ENCODE measurements at places on chromosomes 2 and 18.

GRCh38 chr2:229025653-229026052 lies 245.4 kb downstream of the PID1 start:
- H3K27ac ChIP-seq, result no peak overlapping the region
- no peak for DNase-seq
- H3K36me3 ChIP-seq, result no peaks in the 10 kb centered on the region
- H3K4me1 ChIP-seq, result no peaks in the 10 kb centered on the region
- no peak overlapping the region for H3K4me3 ChIP-seq
- no peaks in the 10 kb centered on the region for H3K27me3 ChIP-seq

GRCh38 chr2:227054006-227054405 lies 110.0 kb downstream of the COL4A4 start:
- no peak overlapping the region for H3K4me3 ChIP-seq
- no peaks in the 10 kb centered on the region for H3K4me1 ChIP-seq
- H3K27me3 ChIP-seq, result no peaks in the 10 kb centered on the region
- no peaks in the 10 kb centered on the region for H3K36me3 ChIP-seq
- no peak overlapping the region for H3K27ac ChIP-seq
- no peak for DNase-seq

DNA sequence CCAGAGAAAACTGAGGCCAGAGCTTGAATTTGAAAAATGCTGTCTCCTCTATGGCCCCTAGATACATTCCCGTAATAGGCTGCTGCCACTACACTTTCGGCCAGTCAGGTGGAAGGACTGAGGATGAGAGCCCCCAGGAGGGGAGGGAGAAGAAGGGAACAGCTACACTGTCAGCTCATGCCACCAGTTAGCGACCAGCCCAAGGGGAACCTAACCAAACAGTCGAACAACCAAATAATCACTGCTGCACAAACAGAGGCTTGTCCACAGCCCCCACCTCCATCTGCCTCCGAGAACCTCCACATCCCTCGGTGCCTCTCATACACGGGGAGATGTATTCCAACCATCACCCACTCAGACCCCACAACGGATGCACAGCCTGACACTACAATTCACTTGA lies 7.3 kb downstream of the ZNF516 start:
- H3K27me3 ChIP-seq, result no peaks in the 10 kb centered on the region
- no peak overlapping the region for H3K27ac ChIP-seq
- no peak overlapping the region for H3K4me3 ChIP-seq
- no peaks in the 10 kb centered on the region for H3K36me3 ChIP-seq

DNA sequence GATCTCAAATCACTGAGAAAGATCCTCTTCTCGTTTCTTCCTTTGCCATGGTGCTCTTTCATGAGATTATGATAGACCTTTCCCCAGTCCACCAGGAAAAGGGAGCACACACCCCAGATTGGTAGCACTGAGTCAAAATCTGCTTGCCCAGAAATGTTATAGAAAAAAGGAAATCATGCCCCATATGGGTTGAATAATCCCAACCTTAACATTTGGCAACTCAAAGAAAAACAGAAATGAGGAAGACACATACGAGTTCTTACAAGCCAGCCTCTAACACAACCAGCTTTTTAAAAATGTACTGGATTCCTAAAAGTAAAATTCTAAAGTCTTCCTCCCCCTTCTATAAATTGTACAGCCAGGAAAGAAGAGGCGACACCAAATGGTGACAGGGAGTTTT lies 103.0 kb downstream of the ANKRD44 start:
- no peaks in the 10 kb centered on the region for H3K27me3 ChIP-seq
- no peaks in the 10 kb centered on the region for H3K36me3 ChIP-seq
- H3K4me3 ChIP-seq, result no peak overlapping the region
- H3K4me1 ChIP-seq, result peaks cover 7% of the 10 kb centered on the region

GRCh38 chr18:61676773-61677434 lies 215.9 kb downstream of the RNF152 start:
- H3K27ac ChIP-seq, result no peak overlapping the region
- H3K4me1 ChIP-seq, result no peaks in the 10 kb centered on the region
- DNase-seq, result no peak
- no peaks in the 10 kb centered on the region for H3K27me3 ChIP-seq
- H3K36me3 ChIP-seq, result no peaks in the 10 kb centered on the region

GRCh38 chr2:88857951-88858411 lies 166.5 kb downstream of the RPIA start:
- H3K4me1 ChIP-seq, result no peaks in the 10 kb centered on the region
- H3K4me3 ChIP-seq, result no peak overlapping the region
- H3K36me3 ChIP-seq, result no peaks in the 10 kb centered on the region
- peaks cover 22% of the 10 kb centered on the region for H3K27me3 ChIP-seq
- H3K27ac ChIP-seq, result no peak overlapping the region

DNA sequence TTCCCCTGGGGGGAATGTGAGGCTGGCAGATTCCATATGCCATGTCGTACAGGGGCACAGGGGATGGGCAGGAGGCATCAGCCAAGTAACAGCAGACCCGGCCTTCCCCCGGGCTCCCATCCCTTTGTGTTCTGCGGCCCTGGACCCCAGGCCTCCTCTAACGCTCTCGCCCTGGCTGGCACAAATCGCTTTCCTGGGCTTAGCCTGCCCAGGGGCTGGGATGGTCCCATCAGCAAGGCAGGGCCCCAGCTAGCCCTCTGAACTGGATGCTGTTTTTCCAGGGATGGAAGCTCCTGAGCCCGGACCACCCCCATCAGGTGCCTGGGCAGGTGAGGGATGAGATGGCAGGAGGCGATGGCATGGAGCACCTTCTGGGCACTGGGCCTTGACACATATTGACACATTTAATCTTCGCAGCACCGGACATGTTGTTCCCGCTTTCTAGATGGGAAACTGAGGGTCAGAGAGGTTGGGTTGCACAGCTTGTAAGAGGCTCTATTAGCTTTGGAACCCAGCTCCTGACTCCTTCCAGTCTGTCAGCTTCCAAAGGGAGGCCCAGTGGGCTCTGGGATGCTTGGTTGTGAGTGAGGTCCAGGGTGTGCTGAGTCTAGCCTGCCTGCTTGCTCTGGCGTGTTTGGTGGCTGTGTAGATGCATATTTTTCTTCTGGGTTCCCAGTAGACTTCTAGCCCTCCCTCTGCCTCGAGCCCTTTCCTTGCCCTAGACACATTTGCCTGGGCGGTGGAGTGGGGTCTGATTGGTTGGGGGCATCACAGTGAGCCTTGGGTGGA lies 40.3 kb downstream of the GLI2 start:
- DNase-seq, result no peak
- H3K27ac ChIP-seq, result no peak overlapping the region
- no peaks in the 10 kb centered on the region for H3K27me3 ChIP-seq
- H3K4me1 ChIP-seq, result peaks cover 48% of the 10 kb centered on the region
- H3K4me3 ChIP-seq, result no peak overlapping the region
- no peaks in the 10 kb centered on the region for H3K36me3 ChIP-seq

DNA sequence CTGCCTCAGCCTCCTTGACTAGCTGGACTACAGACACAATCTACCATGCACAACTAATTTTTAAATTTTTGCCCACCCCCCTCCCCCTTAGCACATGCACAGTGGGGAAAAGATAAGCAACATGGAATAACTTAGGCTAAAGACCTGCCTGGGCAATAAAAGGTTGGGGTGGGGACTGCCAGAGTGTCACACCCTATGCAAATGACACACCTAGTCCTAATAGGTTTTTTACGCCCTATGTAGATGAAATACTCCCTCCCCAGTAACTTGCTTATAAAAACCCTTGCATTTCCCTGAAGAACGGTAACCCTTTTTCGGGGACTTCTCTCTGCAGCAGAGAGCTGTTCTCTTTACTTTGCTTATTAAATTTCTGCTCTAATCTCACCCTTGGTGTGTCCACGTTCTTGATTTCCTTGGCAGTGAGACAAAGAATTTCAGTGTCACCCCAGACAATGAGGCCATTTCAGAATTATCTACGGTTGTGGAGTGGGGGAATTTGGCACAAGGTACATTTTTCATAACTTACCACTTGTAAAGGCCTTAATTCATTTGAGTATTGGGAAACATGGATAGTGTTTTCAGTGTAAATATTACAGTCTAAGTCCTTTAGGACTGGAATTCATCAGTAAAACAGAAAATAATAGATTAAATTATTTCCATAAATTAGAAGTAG lies 109.2 kb downstream of the NOL4 start:
- no peaks in the 10 kb centered on the region for H3K36me3 ChIP-seq
- H3K27me3 ChIP-seq, result no peaks in the 10 kb centered on the region
- peaks cover 4% of the 10 kb centered on the region for H3K4me1 ChIP-seq
- no peak overlapping the region for H3K4me3 ChIP-seq

DNA sequence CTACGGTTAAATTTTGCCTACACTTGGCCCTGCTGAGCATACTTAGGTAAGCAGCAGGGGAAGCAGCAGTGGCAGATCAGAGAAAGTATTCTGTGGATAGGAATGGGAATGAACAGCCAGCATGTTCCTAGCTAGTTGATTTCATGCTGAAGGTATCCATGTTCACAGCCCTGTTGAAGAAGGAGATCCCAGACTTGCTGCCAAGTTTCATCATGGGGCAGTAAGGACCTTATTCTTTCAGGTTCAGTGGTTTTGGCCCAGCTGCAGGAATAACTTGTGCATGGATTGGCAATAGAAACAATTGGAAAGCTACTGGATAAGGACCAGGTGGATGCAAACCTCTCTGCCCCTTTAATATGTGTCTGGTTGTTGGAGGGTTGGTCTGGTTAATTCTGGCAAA lies 98.2 kb upstream of the TMEM178A start:
- H3K4me1 ChIP-seq, result peaks cover 14% of the 10 kb centered on the region
- H3K27me3 ChIP-seq, result no peaks in the 10 kb centered on the region
- no peak overlapping the region for H3K4me3 ChIP-seq
- no peak for DNase-seq
- H3K27ac ChIP-seq, result no peak overlapping the region
- H3K36me3 ChIP-seq, result no peaks in the 10 kb centered on the region

- H3K36me3 ChIP-seq, result no peaks in the 10 kb centered on the region
- DNase-seq, result no peak
- no peak overlapping the region for H3K27ac ChIP-seq
- H3K27me3 ChIP-seq, result peaks cover 70% of the 10 kb centered on the region
- no peaks in the 10 kb centered on the region for H3K4me1 ChIP-seq
- peak overlapping the region; percentile 50 for H3K4me3 ChIP-seq
These were observed 724 bp downstream of the FTCDNL1 start for GRCh38 chr2:199850218-199850717.

GRCh38 chr2:20594957-20595356 lies 55.9 kb downstream of the HS1BP3 start:
- no peaks in the 10 kb centered on the region for H3K36me3 ChIP-seq
- no peak for DNase-seq
- no peaks in the 10 kb centered on the region for H3K27me3 ChIP-seq

- DNase-seq, result no peak
- H3K36me3 ChIP-seq, result no peaks in the 10 kb centered on the region
- no peaks in the 10 kb centered on the region for H3K4me1 ChIP-seq
- no peaks in the 10 kb centered on the region for H3K27me3 ChIP-seq
- H3K4me3 ChIP-seq, result no peak overlapping the region
These were observed 165.5 kb downstream of the GCA start for GRCh38 chr2:162509288-162509968.

DNA sequence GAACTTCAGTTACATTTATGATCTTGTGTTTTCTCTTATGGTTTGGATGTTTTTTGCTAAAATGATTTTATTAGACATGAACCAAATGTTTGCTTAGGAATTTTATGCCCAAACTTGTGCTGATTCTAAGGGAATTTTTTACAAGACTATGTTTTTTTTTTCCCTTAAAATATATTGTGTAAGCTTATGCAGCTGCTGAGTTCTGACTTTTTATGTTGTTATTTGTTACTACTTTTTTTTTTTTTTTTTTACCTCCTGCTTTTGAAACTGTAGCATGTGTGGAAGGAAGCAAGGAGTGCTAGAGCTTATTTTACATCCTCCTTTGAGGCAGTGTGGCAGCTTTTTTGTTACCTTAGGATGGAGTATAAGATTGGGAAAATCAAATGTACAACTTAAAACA lies 6.0 kb upstream of the DNAH7 start:
- no peak for DNase-seq
- no peaks in the 10 kb centered on the region for H3K4me1 ChIP-seq
- no peak overlapping the region for H3K4me3 ChIP-seq
- H3K36me3 ChIP-seq, result no peaks in the 10 kb centered on the region
- H3K27ac ChIP-seq, result no peak overlapping the region

DNA sequence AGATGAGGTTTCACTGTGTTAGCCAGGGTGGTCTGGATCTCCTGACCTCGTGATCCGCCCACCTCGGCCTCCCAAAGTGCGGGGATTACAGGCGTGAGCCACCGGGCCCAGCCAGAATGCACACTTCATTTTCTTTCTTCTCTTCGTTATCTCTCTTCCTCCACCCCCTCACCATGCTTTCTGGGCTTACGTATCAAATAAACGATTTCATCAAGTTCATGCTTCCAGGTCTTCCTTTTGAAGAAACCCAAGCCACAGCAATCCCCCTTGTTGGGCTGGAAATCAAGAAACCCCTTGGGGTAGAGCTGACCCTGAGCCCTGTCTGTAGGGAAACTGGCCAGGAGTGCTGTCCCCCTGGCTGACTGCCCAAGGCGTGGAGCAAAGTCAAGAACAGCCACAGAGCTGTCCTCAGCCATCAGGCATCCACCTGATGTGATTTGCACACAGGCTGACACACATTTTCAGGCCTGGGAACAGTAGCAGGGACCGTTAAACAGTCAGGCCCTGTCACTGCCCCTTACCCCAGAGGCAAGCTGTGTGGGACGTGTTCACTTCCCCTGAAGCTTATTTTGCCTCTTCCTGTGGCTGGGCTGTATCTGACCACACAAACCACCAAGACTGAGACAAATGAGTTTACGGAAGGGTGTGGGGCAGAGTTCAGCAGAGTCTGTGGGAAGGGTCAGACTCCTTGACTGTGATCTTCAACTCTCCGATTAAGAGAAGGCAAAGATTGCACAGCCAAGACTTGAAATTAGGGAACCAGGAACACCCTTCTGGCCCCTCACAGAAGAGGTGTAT lies 15.1 kb upstream of the NMUR1 start:
- H3K36me3 ChIP-seq, result no peaks in the 10 kb centered on the region

DNA sequence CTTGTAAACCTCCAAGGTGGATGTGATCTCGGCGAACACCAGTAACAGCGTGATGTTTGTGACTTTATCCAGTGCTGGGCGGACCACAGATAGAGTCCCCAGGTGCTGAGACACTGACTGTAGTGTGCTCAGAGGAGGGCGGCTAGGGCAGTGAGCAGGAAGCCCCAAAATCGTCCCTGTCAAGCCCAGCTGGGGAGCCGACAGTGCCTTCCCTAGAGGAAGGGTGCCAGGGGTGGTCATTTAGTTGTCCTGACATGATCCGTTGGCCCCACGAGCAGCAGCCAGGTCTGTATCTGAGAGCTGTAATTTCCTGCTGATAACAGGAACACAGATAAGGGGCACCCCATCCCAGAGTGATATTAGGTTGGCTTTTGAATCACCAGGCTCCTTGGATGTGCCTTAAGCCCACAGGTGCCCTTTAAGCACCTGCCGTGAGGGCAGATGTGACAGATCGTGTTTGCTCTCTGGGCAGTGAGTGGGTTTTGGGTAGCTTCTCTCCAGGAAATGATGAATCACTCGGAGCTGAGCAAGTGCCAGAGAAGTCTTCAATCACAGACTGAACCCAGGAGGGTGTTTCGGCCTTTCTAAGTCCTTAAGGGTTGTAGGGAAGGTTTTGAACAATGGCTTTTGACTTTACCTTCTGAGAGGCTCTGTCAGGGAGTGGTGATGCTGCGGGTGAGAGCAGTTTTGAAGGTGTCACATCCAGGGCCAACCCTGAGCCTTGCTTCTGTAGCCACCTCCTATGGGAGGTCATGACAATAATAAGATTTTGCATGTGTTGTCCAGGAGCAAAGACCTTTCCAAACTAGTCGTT lies 7.7 kb downstream of the LPIN1 start:
- peak; percentile 77 for DNase-seq
- peaks cover 45% of the 10 kb centered on the region for H3K4me1 ChIP-seq
- H3K27ac ChIP-seq, result no peak overlapping the region
- H3K4me3 ChIP-seq, result no peak overlapping the region
- peaks cover 7% of the 10 kb centered on the region for H3K36me3 ChIP-seq
